ENCODE measurements at places on chromosomes 16 and 17.

GRCh38 chr16:65463652-65464260, 341.9 kb upstream of the CDH11 start:
- DNase-seq, result no peak

GRCh38 chr16:46658925-46659324, 30.1 kb downstream of the VPS35 start:
- no peak for DNase-seq

GRCh38 chr17:45785480-45786193, 1.5 kb downstream of the CRHR1 start:
- DNase-seq, result no peak

DNA sequence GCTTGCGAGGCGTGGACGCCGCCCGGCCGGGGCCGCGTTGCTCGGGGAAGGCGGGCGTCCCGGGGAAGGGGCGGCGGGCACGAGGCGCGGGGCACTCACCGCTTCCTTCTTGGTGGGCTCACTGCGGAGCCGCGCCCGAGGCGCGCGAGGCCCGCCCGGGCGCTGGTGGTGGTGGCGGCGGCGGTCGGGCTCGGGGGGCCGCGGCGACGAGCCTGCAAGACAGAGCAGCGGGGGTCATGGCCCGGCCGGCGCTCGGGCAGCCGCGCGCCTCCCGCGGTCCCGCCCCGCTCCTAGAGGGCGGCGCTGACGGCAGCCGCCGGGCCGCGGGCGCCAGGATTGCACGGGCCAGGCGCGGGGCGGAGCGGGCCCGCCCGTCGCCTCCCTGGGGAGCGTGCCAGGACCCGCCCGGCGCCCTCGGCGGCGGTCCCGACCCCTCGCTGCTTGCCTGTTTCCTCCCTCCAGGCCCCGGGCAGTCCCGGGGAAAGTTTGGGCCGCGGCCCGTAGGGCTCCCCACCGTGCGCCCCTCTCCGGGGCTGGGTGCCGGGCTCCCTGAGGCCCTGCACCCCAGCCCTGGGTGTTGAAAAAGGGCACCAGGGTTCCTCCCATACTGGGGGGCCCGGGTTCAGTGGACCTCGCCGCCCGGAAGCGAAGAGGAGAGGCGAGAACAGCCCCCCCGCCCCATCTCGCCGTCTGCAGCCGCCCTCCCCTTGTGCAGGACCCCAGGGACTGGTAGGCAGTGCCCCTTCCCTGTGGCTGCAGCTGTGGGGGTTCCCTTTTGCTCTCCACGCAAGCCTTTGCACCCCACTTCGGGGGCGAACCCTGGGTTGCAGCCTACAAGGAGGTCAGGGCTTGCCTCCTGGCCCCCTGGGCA, at the start of gene C16orf74:
TSS of gene C16orf74 (minus strand) at position 270 of the 871 bp plus-strand sequence. CDS start 15,879 bp downstream, outside the sequence.
- DNase-seq, result peak; percentile 38

GRCh38 chr16:83356266-83356665, 451.5 kb upstream of the HSBP1 start:
- peak; percentile 63 for DNase-seq

DNA sequence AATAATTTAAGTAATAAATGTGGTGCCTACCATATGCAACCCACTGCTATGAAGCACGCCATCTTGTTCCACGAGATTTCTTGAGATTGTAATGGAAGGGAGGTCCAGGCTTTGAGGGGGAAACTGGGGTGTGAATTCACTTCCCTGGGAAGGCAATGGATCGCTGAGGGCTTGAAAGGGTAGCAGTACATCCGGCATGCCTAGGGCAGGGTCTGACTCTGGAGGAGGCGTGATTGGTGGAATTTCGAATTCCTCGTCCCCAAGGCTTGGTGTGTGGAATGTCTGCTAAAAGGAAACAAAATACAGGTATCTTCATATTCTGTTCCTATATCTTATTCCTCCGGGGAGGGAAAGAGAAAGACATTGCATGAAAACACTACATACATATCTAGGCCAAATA, 83.0 kb downstream of the TOX3 start:
- DNase-seq, result no peak

DNA sequence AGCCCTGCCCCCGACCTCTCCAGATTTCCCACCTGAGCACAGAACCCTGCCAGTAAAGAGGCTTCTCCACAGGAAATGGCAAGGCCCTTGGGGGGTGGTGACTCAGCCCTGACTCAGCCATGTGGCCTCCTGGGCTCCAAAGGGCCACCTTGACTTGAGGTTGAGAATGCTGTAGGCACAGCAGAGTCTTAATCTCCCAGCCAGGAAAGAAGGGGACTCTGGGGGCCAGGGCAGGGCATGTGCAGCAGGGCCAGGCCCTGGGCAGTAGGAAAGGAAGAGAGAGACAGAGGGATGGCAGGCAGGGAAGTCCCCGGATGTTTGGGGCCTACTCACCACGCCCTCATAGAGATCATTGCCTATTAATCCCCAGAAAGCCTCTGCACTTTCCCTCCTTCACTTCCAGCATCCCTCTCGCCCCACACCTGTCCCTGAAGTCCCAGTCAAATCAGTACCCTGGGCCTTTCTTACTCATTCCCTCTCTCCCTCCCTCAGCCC, 4.8 kb upstream of the ITGA3 start:
- peak; percentile 90 for DNase-seq

DNA sequence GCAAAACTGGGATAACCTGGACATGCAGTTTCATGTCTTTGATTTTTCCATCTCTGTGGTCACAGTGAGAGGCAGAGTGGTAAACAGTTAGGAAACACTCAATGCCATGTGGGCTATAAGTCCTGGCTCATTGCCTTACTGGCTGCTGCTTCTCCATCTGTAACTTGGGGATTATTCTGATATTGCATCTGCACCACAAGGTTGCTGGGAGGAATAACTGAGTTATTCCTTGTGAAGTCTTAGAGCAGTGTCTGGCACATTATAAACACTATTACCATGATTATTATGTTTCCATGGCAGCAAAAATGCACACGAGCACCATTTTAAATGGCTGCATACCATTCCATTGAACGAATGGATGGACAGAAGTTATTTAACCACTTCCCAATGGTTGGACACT, 111.7 kb upstream of the CDH5 start:
- peak; percentile 38 for DNase-seq

DNA sequence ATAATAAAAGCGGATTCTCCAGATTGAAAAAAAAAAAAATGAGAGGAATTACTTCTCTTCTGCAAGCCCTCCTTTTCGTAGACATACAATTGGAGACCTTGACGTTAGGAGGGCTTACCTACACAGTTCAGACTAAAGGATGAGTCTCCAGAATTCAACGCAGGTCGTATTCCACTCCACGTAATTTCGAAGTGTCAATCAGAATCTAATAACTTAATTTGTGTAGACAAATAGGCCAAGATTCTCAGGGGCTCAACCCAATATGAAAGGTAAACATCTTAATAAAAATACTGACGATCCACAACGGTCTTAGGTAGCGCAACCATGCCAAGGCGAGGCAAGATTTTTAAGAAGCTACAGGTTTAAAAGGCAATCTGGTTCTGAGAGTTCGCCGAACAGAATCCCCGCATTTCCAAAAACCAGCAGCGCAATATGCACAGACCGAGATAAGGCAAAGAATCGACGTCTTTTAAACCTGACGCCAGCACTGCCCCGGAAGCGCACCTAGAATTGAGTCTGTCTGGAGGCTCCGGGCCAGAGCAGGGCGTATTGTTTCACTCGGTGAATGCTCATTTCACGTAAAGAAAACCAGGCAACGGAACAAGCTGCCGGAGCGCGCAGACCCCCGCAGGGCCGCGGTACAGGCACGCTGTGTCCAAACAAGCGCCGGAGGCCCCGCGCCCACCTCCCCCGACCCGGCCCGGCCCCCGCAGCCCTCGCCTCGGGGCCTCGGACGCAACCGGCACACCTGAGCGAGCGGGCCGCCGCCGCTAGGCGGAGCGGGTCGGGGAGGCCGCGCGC, 623 bp downstream of the MBTPS1 start:
- DNase-seq, result peak; percentile 20

GRCh38 chr17:45942284-45942683, 47.9 kb downstream of the MAPT start:
- no peak for DNase-seq

- DNase-seq, result no peak
These were observed 4.3 kb upstream of the APRT start for GRCh38 chr16:88815901-88816589.

- no peak for DNase-seq
These were observed 37.8 kb downstream of the PAFAH1B1 start for GRCh38 chr17:2631211-2631610.

- DNase-seq, result no peak
These were observed at the start of gene MT1M for GRCh38 chr16:56632156-56632847. MT1M (plus strand) TSS chr16:56632659; CDS start chr16:56632732, 73 bp downstream.

- DNase-seq, result no peak
These were observed 86.8 kb downstream of the NTN1 start for GRCh38 chr17:9108146-9108545.

GRCh38 chr17:82444284-82444893, 6.2 kb downstream of the CYBC1 start:
- DNase-seq, result no peak

DNA sequence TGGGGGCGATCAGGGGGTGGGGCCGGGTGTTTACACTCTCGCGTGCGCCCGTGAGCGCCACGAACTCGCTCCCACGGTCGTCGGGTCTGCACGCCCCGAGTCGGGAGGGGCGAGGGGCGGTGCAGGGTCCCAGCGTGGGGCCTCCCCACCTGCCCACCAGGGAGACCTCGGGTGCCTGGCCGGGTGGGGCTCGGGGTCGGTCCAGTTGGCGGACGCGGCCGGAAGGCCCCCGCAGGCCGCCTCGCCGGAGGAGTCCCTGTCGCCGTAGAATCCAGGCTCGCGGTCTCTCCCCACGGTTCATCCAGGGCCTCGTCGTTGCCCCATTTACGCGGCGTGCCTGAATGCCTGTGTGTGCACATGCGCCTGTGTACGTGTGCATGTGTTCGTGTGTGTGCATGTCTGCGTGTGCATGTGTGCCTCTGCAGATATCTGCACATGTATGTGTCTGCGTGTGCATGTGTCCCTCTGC, 510 bp upstream of the RAB40B start:
- no peak for DNase-seq
